ENCODE measurements at places on chromosomes 3 and 15. TPM values are rescaled to one million over a fixed set of nuclear protein-coding genes. Genes with fewer than 3 reads are reported as not detected.

DNA sequence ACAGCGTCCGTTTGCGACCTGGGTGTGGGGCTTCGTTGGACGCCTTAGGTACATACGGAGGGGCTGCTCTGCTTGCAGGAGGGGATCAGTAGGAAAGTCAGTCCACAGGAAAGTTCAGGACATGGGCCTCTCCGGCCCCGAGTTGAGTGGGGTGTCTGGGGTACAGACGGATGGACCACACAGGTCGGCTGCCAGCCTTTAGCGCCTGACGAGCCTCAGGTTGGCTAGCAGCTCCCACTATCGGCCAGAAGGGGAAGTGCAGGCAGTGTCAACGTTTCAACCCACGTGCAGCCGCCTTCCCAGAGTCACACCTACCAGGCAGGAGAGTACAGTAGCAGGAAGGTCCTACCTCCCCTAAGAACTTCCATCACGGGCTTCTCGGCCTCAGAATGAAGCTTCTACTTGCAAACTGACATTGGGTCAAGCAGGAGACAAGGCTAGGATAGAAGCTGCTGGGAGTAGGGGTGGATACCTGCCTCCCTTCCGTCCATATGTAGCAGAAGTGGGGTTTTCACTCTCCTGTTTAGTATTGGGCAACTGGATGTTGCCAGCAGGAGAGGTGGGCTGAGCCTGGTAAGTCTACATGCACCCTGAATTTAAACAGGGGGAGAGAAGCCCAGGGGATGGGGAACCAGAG lies 1.8 kb upstream of the SCN5A start:
- peak; percentile 67 for DNase-seq

GRCh38 chr3:45165497-45166283 lies 19.5 kb upstream of the CDCP1 start:
- no peak for DNase-seq

DNA sequence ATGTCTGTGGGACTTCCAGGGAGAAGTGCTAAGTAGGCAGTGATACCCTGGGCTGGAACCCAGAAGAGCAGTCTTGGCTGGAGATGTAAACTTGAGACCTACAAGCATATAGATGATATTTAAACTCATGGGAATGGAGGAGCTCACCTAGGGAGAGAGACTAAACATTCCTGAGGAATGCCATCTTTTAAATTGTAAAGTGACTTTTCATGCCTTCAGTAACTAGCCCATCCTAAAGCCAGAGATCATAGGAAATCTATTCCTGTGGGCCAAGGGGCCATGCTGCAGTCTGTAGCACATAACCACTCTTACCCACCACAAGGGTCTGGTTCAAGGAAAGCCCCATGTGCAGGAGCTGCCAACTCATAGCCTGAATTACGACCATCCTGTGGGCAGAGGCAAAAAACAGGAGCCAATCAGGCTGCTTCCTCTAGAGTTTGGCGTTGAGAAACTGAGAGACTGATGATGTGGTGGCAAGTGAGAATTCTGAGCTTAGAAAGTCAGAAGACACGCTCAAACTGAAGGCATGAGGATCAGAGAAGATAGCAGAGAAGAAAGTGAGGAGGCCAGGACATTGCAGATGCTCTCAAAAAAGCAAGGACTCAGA lies 37.5 kb downstream of the CTDSPL start:
- no peak for DNase-seq

DNA sequence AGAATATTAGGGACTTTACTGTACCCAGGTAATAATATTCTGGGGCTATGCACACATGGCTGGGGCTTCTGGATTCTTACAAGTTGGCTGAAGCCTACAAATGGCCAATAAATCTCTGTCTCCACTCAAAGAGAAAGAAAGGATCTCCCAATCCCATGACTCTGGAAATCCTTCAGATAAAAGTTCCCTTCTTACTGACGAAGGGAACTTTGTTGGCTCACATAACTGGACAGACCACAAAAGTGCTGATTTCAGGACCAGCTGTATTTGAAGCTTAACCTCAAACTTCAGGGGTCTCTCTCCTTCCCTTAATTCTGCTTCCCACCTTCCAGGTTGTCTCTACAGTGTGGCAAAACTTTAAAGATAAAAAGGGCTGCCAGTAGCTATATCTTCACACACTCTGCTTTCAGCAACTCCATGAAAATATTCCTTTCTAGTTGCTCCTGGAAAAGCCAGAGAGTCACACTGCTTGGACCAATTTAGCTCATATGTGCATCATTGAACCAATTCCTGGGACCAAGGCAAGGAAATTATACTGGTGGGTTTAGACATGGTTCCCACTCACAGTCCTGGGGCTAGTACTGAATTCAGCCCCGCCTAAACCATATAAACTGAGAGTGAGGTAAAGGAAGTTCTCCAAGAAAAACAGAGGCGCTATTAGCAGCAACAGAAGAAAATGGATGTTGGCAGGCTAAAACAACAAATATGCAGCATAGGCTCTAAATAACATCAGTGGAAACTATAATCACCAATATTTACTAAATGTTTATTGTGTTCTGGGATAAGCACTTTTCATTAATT lies 290.0 kb upstream of the GADL1 start:
- no peak for DNase-seq

DNA sequence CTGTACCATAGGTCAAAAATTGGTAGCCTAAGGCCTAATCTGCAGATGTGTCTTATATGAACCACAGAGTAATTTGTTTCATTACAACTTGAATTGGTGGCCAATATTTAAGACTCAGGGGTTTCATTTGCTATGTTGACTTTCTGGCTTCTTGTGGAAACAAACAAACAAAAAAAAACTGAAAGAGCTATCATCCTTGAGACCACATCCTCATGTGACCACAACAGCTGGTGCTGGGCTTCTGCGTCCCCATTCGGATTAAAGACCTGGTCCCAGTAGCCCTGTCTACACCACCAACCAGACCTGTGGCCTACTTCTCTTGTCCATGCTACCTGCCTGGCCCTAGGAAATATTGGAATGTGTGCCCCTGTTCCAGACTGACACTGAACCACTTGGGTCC lies 61.7 kb downstream of the STRIT1 start:
- DNase-seq = no peak

- DNase-seq = no peak
These were observed 53.1 kb downstream of the SLC4A7 start for GRCh38 chr3:27431116-27431515.

GRCh38 chr3:128217702-128218547 lies 64.6 kb downstream of the EEFSEC start:
- no peak for DNase-seq

- no peak for DNase-seq
These were observed 5.9 kb downstream of the EHD4 start for GRCh38 chr15:41966414-41966812.

GRCh38 chr3:35721628-35722027 lies 82.3 kb downstream of the ARPP21 start:
- DNase-seq = no peak

The CAMK2N2 gene
- not detected for total RNA-seq

The LOXL1 gene
- total RNA-seq = 5.1 TPM

The CCR3 gene
- total RNA-seq = 0.62 TPM

The SCN5A gene
- total RNA-seq = 13.3 TPM

The GNAT1 gene
- not detected for total RNA-seq

The CEP97 gene
- 8.4 TPM for total RNA-seq

The HCN4 gene
- not detected for total RNA-seq

The GOLGA8N gene
- 2.3 TPM for total RNA-seq

The NTRK3 gene
- 0.54 TPM for total RNA-seq

All from psoas muscle (tissue), 8 donors.